Stimulated activated CD4-positive, alpha-beta T cell treated with anti-CD3 and anti-CD28 coated beads, TNF-alpha, amount 100 ng/mL, for 4 hours (primary cell): ENCODE measurements at places on chromosomes 1 and 21.

- DNase-seq, result peak; percentile 41
These were observed 13.6 kb upstream of the FAM110D start for GRCh38 chr1:26145041-26145959.

- DNase-seq, result no peak
These were observed 69.8 kb upstream of the HSPA13 start for GRCh38 chr21:14452727-14453241.

GRCh38 chr1:30332116-30333094, 391.0 kb downstream of the MATN1 start:
- no peak for DNase-seq

DNA sequence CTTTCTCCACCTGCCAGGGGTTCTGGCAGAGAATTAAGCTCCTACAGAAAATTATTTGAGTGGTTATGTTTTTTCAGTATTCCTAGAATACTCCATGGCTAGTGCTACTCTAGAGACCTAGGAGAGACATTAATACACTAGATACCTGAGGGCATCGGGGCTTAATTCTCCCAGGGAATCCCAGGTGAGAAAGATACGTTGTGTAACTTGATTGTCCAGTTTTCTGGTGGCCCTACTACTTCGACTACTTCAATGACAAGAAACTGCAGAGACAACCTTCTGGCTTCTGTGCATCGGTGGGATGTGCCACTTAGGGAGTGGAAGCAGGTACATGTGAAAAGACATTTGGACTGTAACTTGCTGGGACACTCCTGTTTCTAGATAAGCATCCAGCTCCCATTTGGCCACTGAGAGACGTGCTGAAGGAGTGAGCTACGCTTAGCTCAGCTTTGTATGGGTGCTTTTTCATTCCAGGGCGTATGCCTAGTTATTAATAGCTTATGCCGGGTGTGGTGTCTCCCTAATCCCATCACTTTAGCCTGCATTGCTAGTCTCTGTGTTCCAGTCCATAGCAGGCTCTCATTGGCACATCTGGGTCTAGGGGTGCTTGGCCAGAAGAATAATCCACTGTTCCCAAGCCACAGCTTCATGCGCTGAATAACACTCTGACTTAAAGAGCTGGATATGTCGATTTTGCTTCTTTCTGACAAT, 300.7 kb downstream of the SIPA1L2 start:
- DNase-seq, result no peak
